Caki2 (cell line): ENCODE measurements at places on chromosomes 11 and 22. TPM values are rescaled to one million over a fixed set of nuclear protein-coding genes. Genes with fewer than 3 reads are reported as not detected.

GRCh38 chr11:69138265-69138664 is 17.5 kb upstream of the SMIM38 start:
- DNase-seq = peak; percentile 70

- DNase-seq = no peak
Observed at GRCh38 chr11:134638796-134639430, 226.9 kb upstream of the B3GAT1 start.

Gene RBMXL2
- not detected in 2 replicates for total RNA-seq

- no peak for DNase-seq
Observed at GRCh38 chr11:64591257-64592233, 525 bp downstream of the SLC22A12 start.

Gene SLC15A3
- total RNA-seq = not detected in 2 replicates

GRCh38 chr11:2561696-2562581 is 117.1 kb downstream of the KCNQ1 start:
- DNase-seq = no peak

Gene VWCE
- total RNA-seq = not detected in 2 replicates

DNA sequence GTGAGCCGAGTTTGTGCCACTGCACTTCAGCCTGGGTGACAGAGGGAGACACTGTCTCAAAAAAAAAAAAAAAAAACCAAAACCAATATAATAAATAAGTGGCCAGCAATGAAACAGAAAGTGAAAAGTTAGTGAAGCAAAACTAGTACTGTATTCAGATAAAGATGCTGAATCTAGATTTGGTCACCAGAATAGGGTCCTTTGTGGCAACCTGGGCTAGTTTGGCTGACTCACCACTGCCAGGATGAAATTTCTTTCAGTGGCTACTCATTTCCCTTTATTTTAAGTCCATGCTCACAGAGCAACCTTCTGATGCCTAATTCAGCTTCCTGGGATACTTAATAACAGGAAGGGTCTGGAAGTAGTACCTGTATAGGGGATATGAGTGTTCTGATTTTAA is 26.0 kb downstream of the LIMK2 start:
- DNase-seq = no peak

DNA sequence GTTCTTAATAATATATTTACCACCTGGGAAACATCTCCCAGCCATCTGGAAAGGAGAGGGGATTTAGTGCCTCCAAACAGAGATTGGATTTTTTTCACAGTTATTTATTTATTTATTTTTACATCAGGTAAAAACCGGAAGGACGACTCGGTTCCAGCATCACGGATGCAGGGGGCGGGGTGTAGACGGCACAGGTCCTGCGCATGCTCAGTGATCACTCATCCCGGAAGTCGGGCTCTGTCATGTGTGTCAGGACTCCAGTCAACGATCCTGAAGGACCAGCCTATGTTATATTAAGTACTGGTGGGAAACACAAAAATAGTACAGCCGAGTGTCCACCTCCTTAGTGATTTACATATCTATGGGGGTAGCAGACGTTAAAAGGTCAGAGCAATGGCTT is 467.6 kb downstream of the NTM start:
- no peak for DNase-seq

- DNase-seq = no peak
Observed at GRCh38 chr11:12628314-12628713, 45.9 kb upstream of the TEAD1 start.

Gene TTC36
- not detected in 2 replicates for total RNA-seq

Gene CDON
- total RNA-seq = 2.2 TPM in 2 replicates

Gene UCP3
- total RNA-seq = 0.12 TPM in 1 of 2 replicates, not detected in the other

Gene LRRC56
- total RNA-seq = 2.0 and 3.4 TPM in 2 replicates

Gene GLB1L3
- total RNA-seq = not detected in 2 replicates

GRCh38 chr11:128725630-128726319 is 31.9 kb downstream of the FLI1 start:
- DNase-seq = no peak

Gene RGL4
- not detected in 2 replicates for total RNA-seq

- DNase-seq = no peak
Observed at GRCh38 chr11:96614846-96615245, 225.0 kb downstream of the JRKL start.

Gene IGF2
- total RNA-seq = 2.3 and 5.6 TPM in 2 replicates

Gene RASD2
- 0.09 and 0.10 TPM in 2 replicates for total RNA-seq

- DNase-seq = no peak
Observed at GRCh38 chr11:86365546-86365945, 9.1 kb upstream of the CCDC81 start.

- DNase-seq = no peak
Observed at GRCh38 chr11:122141725-122142124, 25.7 kb upstream of the BLID start.

GRCh38 chr22:45455212-45455611 is 41.7 kb downstream of the RIBC2 start:
- DNase-seq = no peak

Gene CCDC81
- 0.51 TPM in 1 of 2 replicates, not detected in the other for total RNA-seq

Gene CCDC87
- total RNA-seq = 0.41 and 0.61 TPM in 2 replicates

DNA sequence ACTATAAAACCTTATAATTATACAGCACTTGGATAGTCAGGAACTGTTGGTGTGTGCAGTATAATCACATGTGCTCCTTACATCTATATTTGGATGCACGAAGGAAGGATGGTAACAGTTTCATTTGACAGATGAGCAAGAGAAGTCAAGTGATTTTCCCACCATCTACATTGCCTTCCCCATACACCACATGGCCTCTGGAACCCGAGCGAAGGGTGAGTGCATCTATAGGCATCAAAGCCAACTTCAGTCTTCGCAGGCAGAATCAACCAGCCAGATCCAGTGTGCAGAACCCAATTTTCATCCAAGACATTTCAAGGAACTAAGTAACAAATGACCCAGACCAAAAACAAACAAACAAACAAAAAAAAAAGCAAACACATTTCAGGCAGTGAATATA is 85.1 kb upstream of the BLID start:
- DNase-seq = no peak

Gene DDTL
- total RNA-seq = 0.10 TPM in 1 of 2 replicates, not detected in the other

Gene OR4X2
- total RNA-seq = not detected in 2 replicates

Gene OSBPL5
- 11.2 and 12.2 TPM in 2 replicates for total RNA-seq

- DNase-seq = no peak
Observed at GRCh38 chr11:93532281-93532789, 10.9 kb downstream of the SMCO4 start.

- DNase-seq = peak; percentile 79
Observed at GRCh38 chr22:37533995-37534394, 14.8 kb upstream of the CARD10 start.
